Brain pericyte (primary cell): ENCODE measurements at places on chromosomes 12 and 14.

GRCh38 chr14:63492391-63492790 is 50.8 kb downstream of the PPP2R5E start:
- DNase-seq, result no peak

DNA sequence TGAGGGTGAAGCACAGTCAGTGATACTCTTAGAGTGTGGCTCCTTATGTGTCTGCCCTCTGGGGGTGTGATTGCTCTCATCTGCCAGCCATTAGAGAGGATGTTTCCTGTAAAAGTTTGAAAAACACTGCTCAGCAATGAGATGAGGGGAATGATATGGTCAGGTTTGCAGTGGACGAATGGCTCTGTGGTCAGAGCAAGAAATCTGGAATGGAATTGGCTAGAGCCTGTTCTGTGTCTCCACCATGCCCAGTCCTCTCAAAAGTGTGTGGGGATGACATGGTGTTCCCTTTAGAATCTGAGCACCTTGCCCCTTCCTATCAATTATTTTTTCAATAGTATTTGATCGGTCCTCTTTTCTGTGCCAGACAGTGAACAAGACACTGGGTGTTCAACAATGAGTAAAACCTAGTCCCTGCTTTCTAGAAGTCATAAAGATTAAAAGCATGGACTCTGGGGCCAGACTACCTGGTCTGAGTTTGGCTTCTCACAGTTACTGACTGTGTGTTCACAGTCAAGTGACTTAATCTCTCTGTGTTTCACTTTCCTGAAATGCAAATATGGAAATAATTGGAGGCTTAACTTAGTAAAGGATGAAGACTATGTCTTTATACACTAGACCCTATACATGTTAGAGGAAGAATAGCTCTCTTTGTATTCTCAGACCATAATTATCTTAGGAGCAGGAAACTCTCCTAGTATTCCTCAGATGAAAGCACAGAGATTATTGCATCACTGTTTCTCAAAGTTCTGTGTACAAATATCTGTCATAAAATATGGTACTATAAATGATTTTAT is 1.6 kb downstream of the ACSS3 start:
- DNase-seq, result no peak

GRCh38 chr14:102751088-102751487 is 26.2 kb upstream of the TRAF3 start:
- no peak for DNase-seq

DNA sequence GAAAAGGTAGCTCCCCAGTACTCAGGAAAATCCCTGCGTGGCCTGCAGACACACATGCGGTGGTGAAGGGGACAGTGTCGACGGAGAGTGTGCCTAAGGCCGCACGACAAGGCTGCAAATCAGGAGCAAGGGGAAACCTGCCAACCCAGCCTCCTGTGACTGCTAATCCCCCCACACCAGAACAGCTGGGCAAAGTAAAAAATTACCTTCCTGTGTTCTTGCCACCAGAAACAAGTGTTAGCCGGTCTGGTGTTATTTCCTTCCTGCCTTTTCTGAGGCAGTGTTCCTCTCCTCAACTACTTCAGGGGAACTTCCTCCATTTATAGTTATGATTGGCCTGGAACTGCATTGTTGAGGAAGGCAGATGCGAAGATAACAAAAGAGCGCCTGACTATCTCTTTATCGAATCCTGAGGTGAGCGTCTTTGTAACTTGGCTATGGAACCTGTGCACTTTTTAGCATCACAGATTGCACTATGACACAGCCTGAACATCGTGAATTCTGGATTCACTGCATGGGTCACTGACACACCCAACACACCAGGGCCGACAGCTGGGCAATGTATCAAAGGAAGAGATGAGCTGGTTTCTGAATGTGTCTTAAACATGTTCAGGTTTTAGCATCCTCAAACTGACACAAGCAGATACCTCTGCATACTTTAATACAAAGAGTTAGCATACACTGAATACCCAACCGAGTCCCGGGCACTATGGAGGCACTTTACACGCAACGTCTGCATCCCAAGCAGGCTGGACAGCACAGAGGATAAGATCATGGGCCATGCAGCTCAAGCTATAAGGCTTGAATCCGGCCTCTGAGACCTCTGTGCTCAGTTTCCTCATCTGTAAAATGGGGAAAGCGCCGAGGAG is 28.9 kb downstream of the SLC15A4 start:
- no peak for DNase-seq

- peak; percentile 73 for DNase-seq
These were observed 61.1 kb downstream of the PITPNM2 start for GRCh38 chr12:123089631-123090353.
